Karpas-422 (cell line): ENCODE measurements at places on chromosomes 4 and X.

- no peak for DNase-seq
Measured at GRCh38 chr4:78154972-78155590, 98.0 kb downstream of the FRAS1 start.

- no peak for DNase-seq
Measured at GRCh38 chr4:165470009-165470408, 91.2 kb downstream of the CPE start.

GRCh38 chr4:67892905-67893304 is 9.1 kb upstream of the TMPRSS11D start:
- DNase-seq = no peak

- DNase-seq = no peak
Measured at GRCh38 chrX:29233592-29234183, 646.4 kb downstream of the IL1RAPL1 start.

GRCh38 chr4:138007572-138007971 is 234.6 kb downstream of the SLC7A11 start:
- no peak for DNase-seq

- DNase-seq = no peak
Measured at GRCh38 chrX:70508296-70508911, 63.8 kb downstream of the DLG3 start.

DNA sequence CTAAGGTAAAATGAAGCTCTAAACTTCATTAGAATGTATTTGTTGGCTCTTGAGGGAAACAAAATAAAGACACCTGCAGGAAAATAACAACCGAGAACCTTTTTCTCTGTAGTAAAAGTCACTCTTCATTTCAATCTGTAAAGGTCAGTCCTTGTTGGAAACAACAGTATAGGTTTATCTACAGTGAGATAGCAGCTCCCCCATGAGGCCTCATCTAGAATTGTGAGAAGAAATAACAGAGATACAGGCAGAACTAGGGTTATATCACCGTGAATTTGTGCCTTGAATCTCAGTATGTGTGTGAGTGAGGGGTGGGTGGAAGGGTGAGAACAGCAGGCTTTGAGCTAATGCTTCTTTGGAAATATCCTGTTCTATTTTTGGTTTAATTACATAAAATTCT is 107.8 kb upstream of the FMR1 start:
- DNase-seq = peak; percentile 73

DNA sequence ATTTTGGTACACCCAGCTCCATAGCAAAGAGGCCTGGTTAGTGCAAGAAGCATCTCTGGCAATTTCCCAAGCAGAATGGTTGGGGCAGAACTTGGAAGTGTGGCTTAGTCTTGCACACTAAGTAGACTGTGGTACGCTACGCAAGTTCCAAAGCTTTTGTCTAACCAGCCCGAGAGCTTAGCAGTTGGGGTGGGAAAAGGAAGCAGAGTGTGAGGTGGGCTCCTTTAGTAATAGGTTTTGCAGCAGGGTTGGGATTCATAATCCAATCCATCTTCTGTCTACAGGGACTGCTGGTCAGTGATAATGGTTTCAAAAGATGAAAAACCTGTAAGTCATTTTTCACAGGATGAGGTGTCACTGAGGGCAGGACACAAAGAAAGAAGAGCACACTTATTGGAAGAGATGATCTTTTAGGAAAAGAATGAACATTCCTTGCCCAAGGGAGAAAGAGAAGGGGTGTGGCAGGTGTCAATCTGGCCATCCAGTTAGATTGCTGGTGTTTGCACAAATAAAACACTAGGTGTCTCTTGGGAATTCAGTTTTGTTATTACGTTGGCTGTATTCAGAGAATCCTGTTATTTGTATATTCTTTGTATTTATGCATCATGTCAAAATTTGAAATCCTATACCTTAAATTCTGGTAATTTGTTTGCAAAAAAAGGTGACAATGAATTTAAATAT is 244.3 kb downstream of the GPAT3 start:
- DNase-seq = no peak

- DNase-seq = no peak
Measured at GRCh38 chr4:146674829-146675570, 36.3 kb downstream of the POU4F2 start.

DNA sequence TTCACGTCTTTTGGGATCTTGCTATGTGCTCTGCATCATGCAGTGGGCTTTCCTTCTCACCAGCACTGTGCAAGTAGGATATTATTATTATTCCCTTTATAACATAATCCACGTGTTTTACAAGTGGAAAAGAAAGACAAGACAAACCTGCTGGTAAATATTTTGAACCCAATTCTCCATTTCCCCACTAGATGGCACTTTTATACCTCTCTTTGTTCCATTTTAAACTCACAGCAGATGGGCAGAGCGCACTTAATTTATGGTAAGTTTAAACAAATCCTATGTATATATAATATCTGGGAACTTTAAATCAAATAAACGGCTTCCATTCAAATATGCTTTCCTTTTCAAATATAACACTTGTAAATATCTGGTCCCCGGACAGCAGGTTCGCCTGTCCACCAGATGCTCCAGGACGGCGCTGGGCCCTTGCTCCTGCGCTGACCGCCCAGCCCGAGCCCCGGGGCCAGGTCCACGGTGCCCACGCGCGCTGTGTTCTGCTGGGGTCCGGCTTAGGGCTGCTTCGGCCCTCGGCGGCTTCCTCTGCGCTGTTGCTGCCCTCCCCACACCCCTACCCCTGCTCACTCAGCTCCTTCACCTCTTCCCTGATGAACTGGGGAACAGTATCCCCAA is 31.1 kb downstream of the F11 start:
- DNase-seq = peak; percentile 74

GRCh38 chrX:16839219-16839851 is 30.8 kb downstream of the RBBP7 start:
- no peak for DNase-seq

GRCh38 chr4:2867758-2868491 is 24.3 kb downstream of the ADD1 start:
- DNase-seq = no peak

DNA sequence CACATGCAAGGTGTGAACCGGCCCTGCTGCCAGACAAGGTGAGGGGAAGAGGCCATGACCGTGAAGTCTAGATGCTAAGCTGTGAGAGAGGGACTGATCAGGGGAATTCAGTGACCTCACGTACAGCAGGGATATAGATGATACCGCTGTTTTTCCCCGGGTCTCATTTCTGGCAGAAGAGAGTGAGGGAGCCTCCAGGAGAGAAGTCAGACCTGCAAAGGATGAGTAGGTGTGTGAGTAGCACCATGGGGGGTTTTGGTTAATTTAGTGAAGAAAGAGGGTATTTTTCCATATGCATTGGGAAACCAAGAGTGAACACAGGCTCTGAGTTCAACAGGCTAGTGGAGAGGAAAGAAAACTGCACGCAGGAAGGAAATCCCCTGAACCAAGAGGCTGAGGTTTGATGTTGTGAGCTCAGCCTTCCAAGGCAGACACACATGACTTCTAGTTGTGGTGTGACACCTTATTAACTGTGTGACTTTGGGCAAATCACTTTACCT is 127.6 kb upstream of the GATB start:
- no peak for DNase-seq

DNA sequence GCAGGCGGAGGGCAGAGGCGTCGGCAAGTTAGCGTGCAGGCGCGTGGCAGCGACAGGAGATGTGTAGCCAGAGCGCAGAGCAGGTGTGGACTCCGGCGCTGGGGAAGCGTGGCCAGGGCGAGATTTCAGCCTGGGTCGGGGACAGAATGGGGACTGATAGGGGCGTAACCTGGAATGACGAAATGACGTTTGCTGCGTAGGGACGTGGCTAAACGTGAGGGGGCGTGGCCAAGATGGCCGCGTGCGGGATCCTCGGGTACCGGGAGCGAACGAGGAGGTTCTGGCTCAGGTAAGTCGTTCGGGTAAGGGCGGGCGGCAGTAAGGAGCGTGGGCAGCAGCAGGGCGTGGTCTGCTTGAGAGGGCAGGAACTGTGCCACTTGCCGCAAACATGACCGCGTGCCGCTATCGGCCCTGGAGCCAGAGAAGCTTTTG is 10.9 kb upstream of the CLTRN start:
- DNase-seq = peak; percentile 96

DNA sequence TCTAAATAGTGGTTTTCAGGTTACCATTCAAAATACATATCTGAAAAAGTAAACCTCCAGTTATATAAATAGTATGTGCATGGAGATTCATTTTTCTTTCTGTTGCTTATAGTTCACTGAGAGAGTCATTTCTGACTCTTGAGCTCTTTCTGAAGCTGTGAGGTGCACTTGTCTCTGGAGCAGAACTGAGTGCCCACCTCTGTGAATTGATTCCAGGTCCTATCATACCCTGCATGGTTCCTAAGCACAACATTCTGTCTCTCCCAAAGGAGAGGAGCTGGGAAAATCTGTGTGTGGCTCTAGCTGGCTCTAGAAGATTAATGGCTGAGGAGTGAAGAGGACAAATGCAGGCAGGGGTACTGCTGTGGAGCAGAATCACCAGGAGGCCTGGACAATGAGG is 161.6 kb upstream of the HCCS start:
- no peak for DNase-seq

DNA sequence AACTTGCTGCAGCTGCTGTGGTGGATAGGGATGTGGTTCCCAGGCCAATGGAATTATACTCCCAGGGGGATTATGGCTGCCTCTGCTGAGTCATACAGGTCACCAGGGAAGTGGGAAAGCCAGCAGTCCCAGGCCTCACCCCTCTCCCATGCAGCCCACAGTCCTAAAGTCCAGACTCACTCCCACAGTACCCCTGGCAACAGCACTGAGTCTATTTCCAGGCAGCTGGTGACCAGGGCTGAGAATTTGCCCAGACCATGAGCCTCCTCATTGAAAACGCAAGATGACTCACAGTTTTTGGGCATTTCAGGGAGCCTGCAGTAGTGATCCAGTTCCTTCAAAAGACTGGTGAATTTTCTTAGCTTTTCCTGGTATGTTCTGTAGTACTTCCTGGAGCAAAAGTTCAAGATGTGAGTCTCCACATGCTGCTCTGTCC is 137.6 kb downstream of the NPNT start:
- DNase-seq = no peak

- DNase-seq = no peak
Measured at GRCh38 chr4:86400216-86400615, 40.4 kb upstream of the MAPK10 start.

DNA sequence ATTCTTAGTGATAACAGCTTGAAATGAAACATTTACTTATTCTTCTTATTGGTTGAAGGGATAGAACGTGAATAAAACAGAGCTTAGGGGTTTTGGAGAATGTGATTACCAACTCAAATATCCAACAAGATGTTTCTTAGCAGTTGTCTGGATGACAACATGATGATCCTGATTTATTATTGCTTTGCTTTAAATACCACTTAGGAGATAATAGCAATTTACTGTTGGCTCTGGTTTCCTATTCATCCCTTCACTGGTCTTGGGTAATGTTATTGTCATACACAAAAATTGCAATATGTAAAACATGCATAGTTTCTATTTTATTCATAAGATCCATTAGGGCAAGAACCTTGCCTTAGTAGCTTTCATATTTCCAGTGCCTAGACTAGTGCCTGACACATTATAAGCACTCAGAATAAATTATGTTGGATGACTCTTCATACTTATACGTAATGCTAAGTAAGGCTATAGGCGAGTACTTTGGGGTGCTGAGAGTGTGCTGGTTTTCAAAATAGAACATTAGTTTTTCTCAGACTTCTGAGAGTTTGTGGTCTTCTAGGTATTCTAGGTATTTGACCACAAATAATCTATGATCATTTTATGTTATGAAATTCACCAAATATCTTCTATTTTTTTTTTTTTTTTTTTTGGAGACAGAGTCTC is 58.6 kb upstream of the PGRMC2 start:
- no peak for DNase-seq

DNA sequence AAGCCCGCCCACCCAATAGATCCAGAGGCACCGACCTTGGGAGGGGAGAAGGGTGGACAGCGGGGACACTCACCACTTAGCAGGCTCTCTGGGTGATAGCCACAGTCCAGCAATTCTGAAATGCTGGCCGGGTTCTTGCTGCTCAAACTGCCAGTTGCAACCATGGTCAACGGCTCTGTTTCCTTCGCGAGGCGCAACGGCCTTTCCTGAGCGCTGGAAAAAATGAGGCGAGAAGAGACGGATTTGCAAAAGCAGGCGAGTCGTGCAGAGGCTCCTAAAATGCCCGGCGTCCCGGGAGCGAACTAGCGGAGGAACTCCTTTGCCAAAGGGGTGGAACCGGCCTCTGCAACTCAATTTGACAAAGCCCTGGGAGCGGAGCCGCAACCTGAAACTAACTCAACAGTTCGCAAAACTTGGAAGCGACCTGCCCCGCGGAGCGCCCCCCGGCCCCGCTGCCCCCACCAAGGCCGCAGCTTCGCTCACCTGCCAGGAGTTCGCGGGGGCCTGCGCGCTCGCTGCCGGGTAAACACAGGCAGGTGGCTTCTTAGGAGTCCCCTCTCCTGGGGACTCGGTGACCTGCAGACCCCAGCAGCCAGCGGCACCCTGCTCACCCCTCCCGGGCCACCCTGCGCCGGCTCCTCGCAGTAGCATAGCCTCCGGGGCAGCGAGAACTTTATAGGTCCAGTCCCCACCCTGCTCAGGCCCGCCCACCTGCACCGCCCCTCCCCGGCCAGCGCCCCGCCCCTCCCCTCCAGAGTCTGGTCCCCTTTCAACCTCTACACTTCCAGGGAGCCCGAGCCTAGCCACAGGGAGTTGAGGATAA is at the start of gene DDIT4L:
DDIT4L (minus strand) TSS at position 649 of the 823 bp plus-strand sequence; CDS start at position 164, 485 bp downstream.
- no peak for DNase-seq

- DNase-seq = no peak
Measured at GRCh38 chr4:89397441-89397840, 89.8 kb upstream of the GPRIN3 start.

DNA sequence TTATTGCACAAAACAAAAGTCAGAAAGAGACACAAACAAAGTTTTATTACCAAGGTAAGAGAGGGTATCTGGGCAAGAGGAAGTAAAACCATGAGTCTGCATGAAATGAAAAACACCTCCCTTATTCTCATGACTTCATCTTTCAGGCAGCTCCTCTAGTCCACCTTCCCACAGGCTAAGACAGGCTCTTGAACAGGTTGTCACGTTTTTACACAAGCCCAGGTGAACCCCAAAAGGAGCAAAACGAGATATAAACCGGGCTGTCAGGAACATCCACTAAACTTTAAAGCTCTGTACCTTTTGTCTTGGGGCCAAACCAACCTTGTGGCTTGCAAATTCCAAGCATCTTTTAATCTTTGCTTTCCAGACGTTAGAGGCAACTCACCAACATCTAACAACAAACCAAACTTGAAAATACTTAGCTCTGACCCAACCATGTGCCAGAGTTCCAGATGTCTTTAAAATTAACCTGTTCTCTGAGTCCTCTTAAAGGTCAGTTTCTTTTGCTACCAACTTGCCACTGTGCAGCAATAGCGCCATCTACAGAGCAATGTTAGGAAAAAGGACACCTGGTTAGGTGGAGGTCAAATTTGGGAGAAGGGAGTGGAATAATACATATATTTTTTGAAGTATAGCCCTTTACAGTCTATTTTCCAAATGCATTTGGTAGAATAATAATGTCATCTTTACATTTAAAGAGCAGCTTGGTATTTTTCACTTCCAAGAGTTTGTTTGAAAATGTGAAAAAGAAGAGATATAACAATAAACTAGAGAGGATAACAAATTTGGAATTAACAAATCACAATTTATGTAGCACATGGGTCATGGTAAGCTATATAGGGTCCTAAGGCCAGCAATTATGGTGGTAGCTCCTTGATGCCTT is 73.1 kb downstream of the QRFPR start:
- peak; percentile 90 for DNase-seq
